ENCODE measurements at places on chromosomes 3 and 15.

GRCh38 chr3:37514055-37514665 lies 339.8 kb upstream of the LRRFIP2 start:
- no peak for DNase-seq

DNA sequence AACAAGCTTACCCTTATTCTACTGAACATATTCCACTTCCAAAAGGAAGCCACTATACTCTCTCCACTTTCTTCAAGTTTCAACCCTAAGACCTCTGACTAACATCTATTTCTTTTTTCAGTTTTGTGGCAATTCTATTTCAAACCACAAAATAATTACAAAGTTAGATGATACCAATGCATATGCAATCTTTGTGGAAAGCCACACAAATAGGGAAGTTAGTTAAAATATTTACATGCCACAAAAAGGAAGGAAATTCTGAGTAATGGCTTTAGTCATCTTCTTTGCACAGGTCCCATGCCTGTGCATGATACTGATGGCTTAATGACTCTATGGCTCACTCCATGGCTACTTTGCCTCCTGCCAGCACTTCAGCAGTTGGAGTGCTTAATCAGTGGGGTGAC lies 57.0 kb upstream of the MCTP2 start:
- DNase-seq = peak; percentile 7

DNA sequence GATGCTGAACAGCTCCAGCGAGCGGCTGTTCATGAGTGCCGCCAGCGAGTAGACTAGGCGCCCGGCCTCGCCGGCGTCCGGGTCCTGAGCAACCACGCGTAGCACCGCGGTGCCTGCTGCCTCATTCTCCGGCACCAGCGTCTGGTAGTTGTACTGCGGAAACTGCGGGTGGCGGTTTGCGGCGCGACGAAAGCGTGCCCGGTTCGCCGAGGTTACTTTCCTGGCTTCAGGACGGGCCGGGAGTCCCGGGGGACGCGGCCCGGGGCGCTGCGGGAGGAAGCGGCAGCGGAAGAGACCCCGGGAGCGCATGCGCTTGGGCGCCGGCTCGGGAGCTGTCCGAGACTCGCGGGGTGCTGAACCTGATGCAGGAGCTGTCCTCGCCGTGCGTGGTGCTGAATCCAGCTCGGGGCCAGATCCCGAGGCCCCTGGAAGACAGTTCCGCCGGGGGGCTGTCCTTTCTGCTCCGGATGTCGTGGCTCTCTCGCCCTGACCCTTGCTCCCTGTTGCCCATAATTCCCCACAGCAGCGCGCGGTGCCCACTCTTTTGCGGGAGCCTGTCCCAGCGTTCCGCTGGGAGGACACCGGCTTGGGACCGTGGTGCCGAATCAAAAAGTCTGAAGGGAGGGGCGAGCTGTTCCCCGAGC lies 1.1 kb downstream of the CELSR3 start:
- DNase-seq = no peak

GRCh38 chr3:125045965-125046364 lies 9.8 kb downstream of the HEG1 start:
- no peak for DNase-seq

GRCh38 chr3:18233987-18234716 lies 191.0 kb downstream of the SATB1 start:
- DNase-seq = no peak

DNA sequence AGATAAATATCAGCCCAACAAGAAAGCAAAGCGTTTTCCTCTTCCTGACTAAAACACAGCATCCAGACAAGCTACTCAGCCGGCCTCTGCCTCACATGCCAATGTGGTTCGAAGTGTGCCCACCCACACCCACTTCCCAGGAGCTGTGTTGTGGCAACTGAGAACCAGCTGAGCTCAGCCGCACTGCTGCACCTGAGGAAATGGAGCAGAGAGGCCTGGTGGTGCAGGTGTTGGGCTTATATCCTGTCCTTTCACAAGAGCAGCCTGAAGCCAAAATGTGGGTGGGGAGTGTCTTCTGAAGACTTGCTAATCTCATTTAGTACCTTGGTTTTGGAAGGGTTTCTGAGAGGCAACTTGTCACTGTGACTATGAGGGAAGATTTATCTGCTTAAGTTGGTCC lies 23.0 kb upstream of the RETNLB start:
- DNase-seq = no peak

DNA sequence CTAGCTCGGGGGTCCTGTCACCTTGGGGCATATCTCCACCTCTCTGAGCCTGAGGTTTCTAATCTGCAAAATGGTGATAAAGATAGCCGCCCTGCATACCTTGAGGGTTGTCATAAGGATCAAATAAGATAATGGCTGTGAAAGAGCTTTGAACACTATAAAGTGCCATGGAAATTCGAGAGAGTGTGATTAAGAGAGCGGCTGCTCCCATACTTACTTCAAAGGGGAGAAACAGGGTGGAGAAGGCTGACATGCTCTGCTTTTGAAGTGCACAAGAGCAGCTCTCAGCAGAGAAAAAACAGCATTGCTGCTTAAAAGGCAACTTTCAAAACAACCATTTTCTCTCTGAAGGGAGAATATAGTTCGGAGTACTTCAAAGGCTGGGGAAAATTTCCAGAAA lies 529.2 kb downstream of the EPHB1 start:
- DNase-seq = no peak

DNA sequence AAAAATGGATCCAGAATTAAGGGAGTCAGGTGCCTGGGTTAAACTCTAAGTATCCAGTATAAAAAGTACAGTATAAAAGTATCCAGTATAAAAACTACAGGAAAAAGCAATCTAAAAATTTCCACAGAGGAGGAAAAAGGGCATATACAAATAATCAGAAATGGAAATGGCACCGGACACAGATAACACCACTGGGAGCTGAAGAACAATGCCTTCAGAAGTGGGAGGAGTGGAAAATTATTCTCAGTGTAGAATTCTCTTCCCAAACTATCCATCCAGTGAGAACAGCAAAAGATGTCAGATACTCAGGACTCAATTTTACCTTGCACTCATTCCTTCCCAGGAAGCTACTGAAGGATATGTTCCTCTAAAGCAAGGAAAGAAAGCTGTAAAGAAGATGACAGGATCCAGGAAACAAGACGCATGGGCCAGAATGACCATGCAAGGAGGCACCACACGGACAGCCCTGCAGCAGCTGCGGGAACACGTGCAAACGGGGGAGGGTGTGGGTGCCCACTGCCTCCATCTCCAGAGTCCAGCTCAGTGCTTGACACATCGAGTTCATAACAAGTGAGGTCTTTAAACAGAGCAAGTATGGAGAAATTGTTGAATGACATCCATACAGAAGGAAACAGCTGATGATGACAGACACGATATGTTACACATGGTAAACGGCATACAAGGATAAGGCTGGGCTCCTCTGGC lies 68.5 kb downstream of the CHSY1 start:
- no peak for DNase-seq

- no peak for DNase-seq
Measured at GRCh38 chr15:100919481-100920405, 586 bp downstream of the LRRK1 start.

DNA sequence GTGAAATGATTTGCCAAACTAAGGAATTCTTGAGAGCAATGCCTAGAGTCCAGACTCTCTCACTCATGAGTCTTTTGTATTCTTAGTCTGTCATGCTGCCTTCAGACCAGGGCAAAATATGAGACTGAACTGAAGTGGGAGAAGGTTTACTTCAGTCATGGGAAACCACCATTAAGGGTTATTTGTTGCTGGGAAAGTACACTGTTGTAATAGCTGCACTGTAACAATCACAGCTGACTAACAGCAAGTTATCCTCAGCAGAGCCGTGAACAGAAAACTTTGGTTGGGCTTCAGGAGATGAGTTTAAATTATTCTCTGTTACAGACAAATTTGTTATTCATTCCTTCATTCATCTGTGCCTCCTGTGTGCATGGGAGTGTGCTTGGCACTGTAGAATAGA lies 258.5 kb downstream of the ROBO2 start:
- no peak for DNase-seq

DNA sequence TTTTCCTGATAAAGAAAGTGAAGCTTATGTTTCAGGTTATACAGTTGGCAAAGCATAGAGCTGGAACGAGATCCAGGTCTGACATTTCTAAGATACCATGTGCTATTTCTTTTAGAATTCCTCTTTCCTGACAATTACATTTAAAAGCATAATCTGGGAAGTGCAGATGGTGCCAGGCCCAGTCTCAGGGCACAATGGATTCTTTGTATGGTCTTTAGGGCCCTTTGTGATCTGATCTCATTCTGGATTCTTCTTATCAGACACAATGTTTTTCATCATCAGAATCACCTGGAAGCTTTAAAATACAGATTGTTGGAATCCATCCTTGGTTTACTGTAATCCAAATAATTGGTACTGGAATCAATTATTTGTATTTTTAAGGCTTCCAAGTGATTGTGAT lies 18.6 kb upstream of the GLCE start:
- no peak for DNase-seq

- DNase-seq = no peak
Measured at GRCh38 chr3:85560088-85560785, 601.4 kb downstream of the CADM2 start.

GRCh38 chr15:101088788-101089578 lies 162.9 kb downstream of the CHSY1 start:
- DNase-seq = peak; percentile 66

Data from stimulated activated CD8-positive, alpha-beta memory T cell treated with anti-CD3 and anti-CD28 coated beads, Interleukin-15, amount 100 ng/mL, for 48 hours (primary cell).